ENCODE measurements at places on chromosomes 2 and 18.

GRCh38 chr2:28979041-28979440 lies 2.1 kb upstream of the TOGARAM2 start:
- DNase-seq = no peak

GRCh38 chr2:101231937-101232730 lies 20.6 kb upstream of the CNOT11 start:
- no peak for DNase-seq

DNA sequence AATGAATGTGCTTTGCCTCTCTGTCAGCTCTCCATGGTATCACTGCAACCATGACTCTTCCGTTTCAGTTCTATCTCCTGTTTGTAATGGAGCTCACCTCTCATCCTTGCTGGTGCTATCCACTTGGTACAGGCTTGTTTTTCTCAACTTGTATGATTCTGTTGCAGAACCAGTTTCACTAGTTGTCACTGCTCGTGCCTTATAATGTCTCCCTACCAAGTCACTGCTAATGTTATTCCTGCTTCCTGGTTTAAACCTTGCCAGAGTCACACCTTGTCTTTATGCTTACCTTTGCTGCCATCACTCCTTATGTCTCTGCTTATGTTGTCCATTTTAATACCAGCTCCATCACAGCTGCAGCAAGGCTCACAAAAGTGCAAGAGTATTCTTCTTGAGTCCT lies 1191.0 kb upstream of the LRRTM1 start:
- no peak for DNase-seq

- DNase-seq = no peak
Observed at GRCh38 chr2:96203130-96204028, 5.2 kb downstream of the STARD7 start.

DNA sequence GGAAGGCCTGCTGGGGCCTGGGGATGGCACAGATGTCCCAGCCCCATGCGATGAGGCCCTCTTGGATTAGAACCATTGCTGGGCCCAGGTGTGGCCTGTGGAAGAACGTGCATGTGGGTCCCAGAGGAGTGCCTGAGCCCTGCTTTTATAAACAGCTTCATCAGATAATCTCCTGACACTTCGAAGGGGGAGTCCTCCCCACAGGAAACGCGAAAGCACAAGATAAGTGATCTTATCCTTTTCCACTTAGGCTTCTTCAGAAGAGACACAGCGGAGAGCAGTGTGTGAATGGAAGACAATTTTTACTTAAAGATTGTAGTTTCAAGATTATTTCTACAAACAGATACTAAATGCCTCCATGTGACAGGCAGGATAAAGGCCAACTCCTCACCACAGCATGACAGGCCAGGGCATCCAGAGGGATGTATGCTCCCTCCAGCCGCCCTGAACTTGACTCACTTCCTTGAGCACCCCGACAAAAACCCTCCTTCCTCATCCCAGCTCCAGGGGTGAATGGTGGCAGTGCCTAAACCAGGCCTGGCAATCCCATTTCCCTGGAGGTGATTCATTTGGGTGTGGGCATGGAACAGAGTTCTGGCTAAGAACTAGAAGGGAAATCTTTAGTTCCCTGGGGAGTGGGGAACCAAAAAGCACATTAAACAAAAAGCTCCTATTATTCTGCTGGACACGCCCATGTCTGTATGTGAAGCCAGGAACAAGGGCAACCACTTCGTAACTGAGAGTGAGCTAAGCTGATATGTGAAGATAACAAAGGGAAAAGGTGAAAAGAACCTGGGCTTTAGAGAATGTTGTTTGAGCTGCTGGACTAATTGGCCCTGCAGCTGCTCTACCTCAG lies 56.2 kb upstream of the TMEM163 start:
- DNase-seq = no peak

- no peak for DNase-seq
Observed at GRCh38 chr2:68907920-68908253, 36.7 kb upstream of the BMP10 start.

DNA sequence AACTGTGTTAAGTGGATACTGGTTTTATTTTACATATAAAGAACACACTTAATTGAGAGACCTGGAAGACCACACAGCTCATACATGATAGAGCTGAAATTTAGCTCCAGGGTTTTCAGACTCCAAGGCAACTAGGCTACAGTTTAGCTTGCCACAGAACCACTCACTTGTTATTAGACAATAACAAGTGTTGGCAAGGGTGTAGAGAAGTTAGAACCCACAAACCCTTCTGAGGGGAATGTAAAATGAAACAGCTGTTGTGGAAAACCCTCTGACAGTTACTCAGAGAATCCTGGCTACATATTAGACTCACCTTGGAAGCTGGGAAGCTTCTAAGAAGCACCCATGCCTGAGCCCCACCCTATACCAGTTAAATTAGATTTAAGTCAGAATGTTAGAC lies 75.3 kb downstream of the MAP3K20 start:
- DNase-seq = no peak

DNA sequence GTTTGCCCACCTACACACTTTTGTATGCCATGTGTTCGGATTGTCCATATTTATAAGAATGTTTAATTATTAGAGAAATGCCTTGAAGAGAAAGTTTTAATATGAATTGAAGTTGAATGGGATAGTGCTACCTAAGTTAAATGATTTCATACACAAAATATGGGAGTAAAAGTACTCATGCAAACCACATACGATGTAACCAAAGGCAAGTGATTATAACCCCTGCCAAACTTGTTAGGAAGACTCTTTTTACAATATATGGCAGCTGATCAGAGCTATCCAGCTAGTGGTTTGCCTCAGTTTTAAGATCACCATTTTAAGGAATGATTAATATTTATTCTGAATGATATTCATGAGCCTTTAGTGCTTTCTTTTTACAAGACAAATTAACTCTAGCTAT lies 106.7 kb downstream of the MYO1B start:
- no peak for DNase-seq

DNA sequence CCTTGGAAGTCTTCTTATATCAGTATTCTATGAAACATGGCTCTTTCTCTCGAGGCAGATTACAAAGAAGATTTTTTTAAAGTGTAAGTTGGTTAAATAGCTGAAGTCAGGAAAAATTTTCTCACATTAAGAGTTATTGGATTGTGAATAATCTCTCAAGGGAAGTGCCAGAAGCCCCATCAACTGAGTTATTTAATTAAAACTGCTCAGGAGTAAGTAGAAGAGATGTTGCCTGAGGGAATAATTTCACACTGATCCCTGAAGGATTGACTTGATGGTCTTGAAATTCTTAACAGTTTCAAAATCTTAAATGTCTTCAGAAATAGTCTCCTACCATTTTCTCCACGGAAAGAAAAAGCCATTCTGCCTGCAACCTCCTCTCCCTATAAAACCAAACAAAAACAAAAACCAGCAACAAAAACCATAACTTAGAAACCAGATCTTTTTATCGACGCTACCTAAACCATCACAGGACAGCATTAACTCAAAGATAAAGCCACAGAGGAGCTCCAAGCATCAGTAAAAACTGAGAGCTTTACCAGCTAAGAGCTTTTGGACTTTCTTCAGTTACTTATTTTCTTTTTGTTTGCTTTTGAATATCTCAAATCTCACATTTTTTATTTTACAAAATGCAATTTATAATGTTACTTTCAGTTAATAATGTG lies 12.9 kb downstream of the CD226 start:
- DNase-seq = no peak

Measured in liver (tissue), 10 donors.